T follicular helper cell (primary cell): ENCODE measurements at places on chromosomes 11 and 22.

DNA sequence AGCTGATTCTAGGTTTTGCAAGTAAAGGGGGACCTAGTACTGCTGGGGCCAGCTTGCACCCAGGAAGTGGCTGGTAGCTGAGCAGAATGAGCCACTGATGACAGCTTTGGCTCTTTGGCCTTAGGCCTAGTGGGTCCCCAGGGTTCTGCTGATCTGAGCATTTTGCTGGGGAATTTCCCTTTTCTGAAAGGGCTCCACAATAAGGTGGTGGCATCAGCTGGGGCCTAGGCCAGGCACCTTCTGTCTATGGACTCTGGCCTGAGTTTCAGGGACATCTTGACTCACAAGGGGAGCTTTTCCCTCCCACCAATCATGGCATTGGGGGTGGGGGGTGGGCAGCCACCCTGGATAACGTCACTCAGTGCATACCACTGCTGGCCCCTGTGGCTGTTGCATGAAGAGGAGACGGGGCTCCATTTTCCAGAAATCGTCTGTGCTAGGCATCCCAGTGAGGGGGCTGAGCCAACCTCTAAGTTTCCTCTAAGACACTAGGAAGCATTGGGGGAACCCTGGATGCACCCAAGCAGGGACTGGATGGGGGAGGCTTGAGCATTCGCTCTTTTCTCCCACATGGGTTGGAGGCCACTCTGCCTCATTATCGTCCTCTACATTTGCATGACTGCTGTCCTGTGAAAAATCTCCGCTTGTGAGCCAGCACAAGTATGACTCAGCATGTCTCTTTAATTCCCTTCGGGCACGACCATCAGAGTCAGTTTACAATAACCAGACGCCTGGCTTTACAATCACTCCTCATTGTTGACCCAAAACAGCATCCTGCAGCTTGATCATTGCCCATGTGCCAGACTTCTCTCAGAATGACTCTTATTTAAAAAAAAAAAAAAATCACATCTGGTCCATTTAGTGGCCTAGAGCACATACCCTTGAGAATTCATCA, 145.0 kb upstream of the THY1 start:
- DNase-seq, result no peak

GRCh38 chr11:72144807-72145565, 9.5 kb downstream of the FOLR3 start:
- DNase-seq, result no peak

DNA sequence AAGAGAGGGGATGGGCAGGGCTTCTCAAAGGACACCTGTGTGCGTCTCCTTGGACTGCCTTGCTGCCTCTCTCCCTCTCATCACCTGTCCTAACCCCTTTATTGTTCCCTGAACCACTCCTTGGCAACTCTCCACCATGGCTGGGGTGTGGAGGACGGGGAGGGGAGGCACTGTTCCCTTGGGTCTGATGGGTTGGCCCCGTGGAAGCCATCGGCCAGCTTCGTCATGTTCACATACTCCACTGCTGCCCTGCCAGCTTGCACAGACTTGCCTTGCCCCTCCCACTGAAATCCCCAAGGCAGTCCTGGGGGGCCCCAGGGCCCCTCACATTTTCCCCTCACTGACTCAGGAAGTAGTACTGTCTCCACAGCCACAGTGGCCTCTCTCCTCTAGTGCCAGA, 36.1 kb upstream of the LRRC32 start:
- DNase-seq, result no peak

- DNase-seq, result no peak
These were observed 50.0 kb downstream of the TRIM44 start for GRCh38 chr11:35712533-35712932.

GRCh38 chr22:30276039-30276438, 9.4 kb upstream of the OSM start:
- no peak for DNase-seq

DNA sequence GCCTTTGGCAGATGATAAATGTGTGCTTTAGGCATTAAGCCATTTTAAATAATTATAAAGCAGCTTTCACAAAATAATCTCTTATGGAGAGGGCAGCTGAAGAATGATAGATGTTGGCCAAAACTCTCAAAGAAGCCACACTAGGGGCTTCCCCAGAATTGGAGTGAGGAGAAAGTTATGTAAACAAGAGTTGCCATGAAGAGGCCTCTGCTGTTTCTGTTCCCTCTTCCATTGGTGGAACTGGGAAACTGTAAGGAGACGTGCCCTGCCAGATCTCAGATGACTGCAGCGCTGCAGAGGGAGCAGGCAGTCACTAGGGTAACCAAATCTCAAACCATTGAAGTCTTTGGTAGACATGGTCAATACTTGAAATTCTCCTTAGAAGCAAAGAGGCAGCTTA, 19.4 kb upstream of the APLP2 start:
- no peak for DNase-seq

DNA sequence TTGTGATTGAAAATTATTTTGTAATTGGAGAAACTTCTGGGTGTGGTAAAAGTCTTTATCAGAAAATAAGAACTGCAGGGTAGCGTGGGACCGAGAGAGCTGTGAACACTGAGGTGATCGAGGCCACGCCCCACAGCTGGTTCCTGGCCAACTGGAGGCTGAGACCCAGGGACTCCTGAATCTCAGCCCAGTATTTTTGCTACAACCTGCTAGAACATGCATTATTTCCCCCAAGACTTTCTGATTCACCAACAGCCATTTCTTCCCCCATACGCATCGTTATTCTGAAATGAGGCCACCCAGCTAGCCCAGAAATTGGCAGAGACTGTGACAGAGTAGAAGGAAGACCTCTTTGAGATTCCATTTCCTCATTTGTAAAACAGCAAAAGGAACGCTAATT, 3.4 kb upstream of the FGF19 start:
- no peak for DNase-seq

DNA sequence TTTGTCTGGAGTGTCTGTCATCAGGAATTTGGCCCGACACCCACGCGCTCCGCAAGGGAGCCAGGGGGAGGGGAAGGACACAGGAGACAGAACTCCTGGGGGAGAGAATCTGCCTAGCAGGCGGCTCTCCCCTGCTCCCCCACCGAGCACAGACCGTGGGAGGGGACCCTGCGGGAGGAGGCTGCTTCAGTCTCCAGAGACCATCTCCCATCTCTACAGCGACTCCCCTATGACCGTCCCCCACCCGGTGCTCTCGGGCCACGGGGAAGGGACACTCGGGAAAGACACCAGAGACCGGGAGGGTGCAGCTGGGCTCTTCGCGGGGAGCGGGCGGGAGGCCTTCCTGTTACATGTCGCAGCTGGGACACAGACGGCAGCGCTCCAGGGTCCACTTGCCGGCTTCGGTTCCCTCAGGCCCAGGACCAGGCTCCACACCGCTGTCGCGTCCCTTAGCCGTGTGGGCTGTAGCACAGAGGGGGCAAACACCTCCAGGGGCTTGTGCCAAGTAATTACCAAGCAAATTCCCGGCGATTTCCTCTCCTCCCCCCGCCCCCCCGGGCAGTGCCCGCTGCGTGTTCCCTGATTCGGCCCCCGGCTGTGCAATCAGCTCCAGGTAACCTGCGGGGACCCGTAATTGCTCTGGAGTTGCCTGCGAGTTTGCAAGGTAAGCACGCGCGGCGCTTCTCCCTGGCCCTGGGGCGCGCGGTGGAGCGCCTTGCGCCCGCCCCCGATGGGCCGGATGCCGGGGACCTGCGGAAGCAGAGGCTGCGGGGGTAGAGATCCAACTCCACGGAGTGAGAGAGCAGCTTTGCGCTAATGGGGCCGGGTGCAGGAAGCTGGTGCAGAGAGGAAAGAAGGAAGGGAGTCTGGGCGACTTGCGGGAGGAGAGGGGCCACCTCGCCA, 155.1 kb upstream of the CADM1 start:
- DNase-seq, result no peak

DNA sequence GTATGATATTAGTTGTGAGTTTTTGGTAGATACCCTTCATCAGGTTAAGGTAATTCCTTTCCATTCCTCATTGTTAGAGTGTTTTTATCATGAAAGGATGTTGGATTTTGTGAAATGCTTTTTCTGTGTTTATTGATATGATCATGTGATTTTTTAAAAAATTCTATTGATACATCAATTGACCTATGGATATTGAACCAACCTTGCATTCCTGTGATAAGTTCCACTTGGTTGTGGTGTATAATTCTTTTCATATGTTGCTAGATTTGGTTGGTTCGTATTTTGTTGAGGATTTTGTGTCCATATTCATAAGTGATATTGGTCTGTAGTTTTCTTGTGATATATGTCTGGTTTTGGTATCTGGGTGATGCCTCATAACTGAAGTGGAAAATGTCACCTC, 6.7 kb downstream of the ANKRD13D start:
- DNase-seq, result no peak

- DNase-seq, result no peak
These were observed 94.6 kb downstream of the IGLL1 start for GRCh38 chr22:23485490-23485889.

DNA sequence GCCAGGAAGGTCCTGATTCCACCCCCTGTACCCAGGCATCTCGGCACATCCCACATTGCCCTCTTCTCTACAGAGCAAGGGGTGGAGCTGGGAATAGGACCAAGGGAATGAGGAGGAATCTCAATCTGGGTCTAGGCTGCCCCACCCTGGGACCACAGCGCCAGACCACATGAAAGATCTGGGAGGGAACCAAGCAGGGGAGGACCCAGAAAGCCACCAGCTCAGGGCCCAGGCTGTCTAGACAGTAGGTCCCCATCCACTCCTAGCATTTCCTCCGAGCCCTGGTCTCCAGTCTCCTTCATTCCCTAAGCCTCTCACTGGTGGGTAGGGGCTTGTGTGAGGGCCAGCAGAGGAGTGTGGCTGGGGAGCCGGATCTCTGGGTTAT, 11.6 kb downstream of the PHLDB1 start:
- DNase-seq, result no peak

- DNase-seq, result no peak
These were observed 142.9 kb upstream of the ZBED5 start for GRCh38 chr11:11000579-11001283.

DNA sequence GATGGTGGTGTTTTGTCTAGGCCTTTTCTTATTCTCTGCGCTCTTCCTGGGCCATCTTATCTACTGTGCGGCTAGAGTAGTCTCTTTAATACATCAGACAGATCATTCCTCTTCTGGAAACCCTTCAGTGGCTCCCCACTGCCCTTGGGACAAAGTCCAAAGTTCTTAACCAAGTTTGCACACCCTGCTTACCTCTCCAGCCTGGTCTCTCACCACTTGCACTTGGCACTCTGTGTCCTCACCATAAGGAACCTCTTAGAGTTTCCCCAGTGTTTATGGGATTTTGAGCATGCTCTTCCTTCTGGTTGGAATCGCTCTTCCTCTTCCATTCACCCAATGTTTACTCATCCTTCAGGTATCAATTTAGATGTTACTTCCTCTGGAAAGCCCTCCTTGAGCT, 5.2 kb upstream of the SPTBN2 start:
- DNase-seq, result no peak

GRCh38 chr11:68077617-68078582, 39.1 kb downstream of the TCIRG1 start:
- no peak for DNase-seq

- no peak for DNase-seq
These were observed 160.8 kb downstream of the LDLRAD3 start for GRCh38 chr11:36104660-36104992.

- no peak for DNase-seq
These were observed 10.8 kb upstream of the TPP1 start for GRCh38 chr11:6629892-6630631.

DNA sequence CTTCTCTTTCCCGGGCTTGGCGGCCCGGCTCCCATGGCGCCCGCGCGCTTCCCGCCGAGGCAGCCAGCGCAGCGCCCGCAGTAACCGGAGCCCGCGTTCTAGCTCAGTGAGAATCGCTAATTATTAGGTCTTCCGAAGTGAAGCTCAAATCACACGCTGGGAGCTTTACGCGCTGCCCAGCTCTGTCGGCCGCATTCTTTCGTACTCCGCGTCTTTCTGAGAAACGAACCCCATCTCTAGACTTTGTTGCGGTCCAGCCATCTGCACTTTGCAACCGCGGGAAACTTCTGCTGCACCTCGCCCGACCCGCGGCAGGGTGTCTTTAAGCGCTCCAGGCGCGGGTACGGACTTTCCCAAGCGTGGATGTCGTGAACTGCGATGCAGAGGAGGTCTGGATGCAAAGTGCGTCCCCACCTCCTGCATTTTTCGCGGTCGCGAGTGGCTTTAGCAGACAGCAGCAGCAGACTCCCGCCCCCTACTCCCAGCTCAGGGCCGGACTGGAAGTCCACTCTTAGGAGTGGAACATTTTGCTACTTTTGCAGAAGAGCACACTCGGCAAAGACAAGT, 6.0 kb upstream of the PAX6 start:
- no peak for DNase-seq

DNA sequence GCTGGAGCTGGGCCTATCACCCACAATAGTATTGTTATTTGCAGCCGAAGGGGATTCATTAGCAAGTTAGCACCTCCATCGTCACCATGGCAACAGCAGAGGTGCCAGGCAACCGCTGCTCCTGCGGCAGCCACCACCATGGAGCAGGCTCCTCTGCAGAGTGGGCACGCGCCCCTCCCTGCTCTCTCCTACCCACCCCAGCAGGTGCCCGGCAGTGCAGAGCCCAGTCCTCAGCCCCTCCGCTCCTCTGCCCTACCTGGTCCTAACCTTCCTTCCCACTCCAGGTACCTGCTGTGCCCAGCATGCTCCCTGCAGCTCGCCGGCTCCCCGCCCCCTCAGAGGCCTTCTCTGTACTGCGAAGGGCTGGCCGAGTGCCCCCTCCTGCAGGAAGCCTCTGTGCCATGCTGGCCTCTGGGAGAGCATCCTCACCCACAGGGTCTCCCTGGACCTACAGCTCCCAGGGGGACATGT, 3.6 kb downstream of the DUSP8 start:
- DNase-seq, result no peak

- no peak for DNase-seq
These were observed 140.8 kb downstream of the TBC1D22A start for GRCh38 chr22:46902998-46903916.

DNA sequence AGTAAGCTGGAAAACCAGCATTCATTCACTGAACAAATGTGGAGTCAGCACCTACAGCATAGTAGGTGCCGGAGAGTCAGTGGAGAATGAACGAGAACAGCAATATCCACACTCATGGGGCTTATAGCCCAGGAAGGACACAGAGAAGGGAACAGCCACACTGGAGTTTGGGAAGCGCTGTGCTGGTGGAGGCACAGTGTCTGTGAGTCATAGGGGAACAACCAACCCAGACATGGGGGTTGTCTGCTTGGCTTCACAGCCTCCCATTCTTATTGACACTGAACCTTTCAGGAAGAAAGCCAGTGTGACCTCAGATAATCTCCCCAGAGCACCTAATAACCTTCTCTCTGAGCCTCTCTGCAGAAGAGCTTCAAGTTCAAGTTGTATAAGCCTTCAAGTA, 56.6 kb upstream of the UBASH3B start:
- no peak for DNase-seq
